ENCODE measurements at places on chromosomes 7 and 10. TPM values are rescaled to one million over a fixed set of nuclear protein-coding genes. Genes with fewer than 3 reads are reported as not detected.

GPRIN2 gene
- not detected for total RNA-seq

ZNF487 gene
- total RNA-seq, result 2.2 TPM

DNA sequence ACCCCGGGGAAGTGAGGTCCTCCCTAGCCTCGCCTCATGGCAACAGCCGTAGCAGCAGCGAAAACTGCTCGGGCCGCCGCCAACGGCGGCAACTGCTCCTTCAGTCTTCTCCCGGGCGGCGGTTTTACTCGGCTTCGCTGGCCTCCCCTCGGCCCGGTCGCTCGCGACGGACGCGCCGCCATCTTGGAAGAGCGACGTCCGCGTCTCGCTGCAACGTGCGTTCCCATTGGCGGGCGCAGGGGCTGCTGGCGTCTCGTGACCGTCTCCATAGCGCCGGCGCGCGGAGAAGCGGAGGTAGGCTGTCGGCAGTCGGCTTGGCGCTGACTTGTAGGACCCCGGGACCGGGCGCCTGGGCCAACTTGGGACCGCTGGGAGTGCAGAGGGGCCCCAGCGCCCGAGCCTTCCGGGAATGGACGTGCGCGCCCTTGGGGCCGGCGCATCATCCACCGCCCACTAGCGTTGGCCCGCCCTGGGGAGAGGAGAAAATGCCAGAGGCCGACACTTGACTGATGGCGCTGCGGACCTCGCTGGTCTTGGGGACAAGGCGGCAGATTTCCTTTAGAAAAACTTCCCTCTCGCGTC is at the start of gene SNX13:
Gene SNX13 (minus strand): TSS at position 193 of the 582 bp plus-strand sequence. CDS start 199 bp downstream, outside the sequence.
- peak; percentile 93 for DNase-seq

- DNase-seq, result no peak
These were observed 133.7 kb upstream of the RSU1 start for GRCh38 chr10:16950656-16951601.
